Umbilical cord (tissue), 2 donors: ENCODE measurements at places on chromosomes 4 and X.

DNA sequence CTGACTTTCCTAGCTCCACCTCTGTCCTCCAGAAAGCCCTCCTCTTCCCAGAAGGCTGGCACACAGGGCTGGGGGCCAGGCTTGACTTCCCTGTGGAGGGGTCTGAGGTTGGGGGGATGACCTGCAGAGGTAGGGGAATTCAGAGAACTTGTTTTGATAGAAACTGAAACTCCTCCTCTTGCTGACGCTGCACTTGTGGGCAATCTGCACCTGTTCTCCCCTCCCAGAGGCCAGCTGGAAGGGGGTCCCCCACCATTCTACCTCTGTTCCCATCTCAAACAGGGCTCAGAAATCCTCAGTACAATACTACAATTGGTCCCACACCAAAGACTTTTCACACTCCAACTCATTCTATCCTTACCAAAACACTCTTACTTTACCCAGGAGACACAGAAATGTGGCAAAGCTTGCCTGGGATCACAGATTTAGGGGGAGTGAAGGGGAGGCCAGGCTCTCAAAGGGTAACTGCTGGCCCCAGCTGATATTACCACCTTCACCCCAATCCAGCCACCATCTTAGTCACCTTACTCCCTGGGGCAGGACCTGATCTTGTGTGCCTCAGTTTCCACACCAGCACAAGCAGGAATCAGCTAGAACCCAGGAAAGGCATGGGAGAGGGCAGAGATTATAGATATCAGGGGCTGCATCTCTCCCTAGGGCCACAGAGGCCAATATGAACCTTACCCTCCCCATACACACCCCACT, 18.5 kb downstream of the OTUD5 start:
- DNase-seq: no peak

GRCh38 chr4:56468097-56468422, 643 bp downstream of the SRP72 start:
- DNase-seq: no peak

DNA sequence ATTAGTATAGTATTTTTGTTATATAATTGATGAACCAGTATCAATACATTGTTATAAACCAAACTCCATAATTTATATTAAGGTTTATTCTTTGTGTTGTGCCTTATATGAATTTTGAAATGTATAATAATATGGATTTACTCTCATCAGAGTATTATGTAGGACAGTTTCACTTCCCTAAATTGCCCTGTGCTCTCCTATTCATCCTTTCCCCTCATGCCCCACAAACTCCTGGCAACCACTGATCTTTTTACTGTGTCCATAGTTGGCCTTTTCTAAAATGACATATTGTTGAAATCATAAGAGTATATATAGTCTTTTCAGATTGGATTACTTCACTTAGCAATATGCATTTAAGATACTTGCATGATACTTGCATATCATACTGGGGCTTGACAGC, 958.1 kb upstream of the GRID2 start:
- DNase-seq: no peak

DNA sequence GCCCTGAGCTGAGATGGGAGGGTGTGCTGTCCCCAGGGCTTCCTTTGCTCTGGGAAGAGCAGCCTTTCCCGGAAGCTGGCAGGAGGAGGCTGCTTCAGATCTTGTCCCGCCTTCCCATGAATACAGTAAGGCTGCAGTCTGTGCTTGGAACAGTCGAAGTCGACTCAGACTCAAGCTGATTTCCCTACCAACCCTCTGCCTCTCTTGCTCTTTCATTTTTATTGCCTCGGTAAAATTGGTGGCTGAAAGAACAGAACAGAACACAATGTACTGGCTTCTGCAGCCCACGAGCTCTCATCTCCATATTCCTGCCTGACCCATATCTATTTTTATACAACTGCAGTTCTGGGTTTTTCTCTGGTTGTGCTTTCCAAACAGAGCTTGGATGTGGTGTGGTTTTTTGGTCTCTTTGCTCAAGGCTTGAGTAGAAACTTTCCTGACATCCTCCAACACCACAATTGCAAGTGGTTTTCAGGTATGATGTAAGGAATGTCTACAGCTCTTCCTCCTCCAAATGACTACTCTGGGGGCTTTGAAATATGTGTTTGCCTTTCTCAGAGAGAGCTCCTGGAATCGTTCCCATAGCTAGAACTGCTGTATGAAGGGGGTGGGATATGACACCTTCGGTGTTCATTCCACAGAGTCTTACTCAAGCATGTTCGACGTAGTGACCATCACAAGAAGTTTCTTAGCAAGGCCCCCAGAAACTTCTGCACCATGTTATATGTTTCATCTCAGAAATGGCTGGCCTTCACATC, 61.3 kb downstream of the ENPP6 start:
- no peak for DNase-seq

- no peak for DNase-seq
Observed at GRCh38 chrX:44247468-44247867, 96.0 kb downstream of the EFHC2 start.

DNA sequence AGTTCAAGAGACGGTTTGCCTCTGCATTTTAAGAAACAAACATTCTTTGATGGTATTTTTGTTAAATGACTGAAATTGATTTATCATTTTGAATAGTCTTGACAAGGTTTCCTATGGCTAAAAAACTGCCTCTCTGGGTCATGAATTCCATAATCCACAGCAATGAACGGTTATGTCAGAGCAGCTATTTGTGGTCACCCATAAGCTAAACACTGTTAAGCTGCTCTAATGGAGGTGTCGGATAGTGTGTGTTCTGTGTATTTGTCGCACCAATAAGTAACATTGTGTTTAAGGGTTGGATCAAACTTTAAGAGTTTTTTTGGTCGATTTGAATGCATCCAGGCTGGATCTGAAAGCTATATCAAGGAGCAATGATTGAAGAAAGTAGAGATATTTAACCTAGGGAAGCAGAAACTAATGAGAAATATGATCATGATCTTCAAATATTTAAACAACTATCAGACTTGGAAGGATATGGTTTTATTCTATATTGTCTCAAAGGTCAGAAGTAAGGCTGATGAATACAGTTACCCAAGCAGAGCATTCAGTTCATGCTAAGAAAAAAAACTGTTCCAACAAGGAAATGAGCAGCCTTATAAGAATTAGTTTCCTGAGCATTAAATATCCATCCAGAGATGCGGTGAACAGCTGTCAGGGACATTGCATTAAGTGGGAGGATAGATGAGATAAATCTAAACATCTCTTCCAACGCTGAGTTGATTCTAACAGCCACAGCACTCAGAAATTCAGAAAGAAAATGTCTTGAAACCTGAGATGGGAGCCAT, 232.3 kb upstream of the RPS6KA3 start:
- DNase-seq: no peak

DNA sequence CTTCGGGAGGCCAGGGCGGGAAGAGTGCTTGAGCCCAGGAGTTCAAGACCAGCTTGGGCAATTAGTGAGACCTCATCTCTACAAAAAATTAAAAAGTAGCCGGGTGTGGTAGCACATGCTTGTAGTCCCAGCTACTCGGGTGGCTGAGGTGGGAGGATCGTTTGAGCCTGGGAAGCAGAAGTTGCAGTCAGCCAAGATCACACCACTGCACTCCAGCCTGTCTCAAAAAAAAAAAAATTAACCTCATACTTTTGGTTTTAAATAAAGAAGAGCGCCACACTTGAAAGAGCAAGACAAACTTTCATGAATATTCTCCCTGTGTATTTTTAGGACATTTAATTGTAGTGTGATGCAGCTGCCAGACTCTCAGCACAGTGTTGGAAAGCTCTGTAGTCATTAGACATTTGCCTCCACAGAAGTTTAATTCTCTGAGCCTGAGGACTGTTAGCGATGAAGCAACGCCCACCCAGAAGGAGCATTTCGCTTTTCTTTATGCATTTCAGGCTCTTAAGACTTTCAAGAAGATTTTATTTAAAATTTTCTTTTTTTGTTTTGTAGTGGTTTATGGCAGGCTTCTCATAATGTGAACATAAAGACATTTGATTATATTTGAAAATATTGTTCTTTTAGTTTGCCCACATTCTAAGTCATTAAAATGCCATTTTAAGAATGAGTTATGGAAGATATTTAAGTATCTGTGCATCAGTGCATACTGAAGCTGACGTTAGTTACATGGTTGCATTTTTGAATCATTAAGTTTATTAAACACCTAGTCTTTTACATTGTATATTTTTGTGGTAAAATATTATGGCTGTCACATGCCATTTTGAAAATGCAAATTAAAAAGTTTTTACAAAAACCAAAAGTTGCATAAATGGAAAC, 45.8 kb downstream of the DCLK2 start:
- no peak for DNase-seq

GRCh38 chr4:58163156-58163555, 1053.0 kb upstream of the IGFBP7 start:
- no peak for DNase-seq
